Epithelial cell of esophagus (primary cell): ENCODE measurements at places on chromosomes 5 and 9.

GRCh38 chr5:1089621-1090040, 22.2 kb downstream of the SLC12A7 start:
- DNase-seq = no peak

GRCh38 chr9:130186839-130187522, 14.8 kb downstream of the NCS1 start:
- DNase-seq = peak; percentile 75

DNA sequence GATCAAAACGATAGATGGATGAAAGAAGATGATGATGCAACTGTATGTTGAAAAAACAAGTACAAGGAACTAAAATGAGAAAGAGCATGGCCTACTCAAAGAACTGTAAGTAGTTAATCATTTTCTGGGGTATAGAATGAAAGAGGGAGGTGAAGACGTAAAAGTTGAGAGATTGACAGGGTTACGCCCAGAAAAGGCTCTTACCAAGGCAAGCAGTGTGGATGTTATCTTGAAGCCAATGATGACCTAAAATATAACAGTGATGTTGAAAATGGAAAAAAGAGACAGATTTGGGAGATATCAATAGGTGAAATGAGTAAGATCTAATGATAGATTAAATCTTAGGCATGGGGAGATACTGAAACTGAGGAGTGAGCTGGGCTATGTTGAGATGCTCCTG, 80.4 kb upstream of the GNAQ start:
- DNase-seq = no peak

- DNase-seq = peak; percentile 19
Measured at GRCh38 chr5:164203581-164204225, 698.3 kb downstream of the MAT2B start.
